Activated CD8-positive, alpha-beta memory T cell treated with anti-CD3 and anti-CD28 coated beads for 48 hours (primary cell): ENCODE measurements at places on chromosomes 7 and 10.

DNA sequence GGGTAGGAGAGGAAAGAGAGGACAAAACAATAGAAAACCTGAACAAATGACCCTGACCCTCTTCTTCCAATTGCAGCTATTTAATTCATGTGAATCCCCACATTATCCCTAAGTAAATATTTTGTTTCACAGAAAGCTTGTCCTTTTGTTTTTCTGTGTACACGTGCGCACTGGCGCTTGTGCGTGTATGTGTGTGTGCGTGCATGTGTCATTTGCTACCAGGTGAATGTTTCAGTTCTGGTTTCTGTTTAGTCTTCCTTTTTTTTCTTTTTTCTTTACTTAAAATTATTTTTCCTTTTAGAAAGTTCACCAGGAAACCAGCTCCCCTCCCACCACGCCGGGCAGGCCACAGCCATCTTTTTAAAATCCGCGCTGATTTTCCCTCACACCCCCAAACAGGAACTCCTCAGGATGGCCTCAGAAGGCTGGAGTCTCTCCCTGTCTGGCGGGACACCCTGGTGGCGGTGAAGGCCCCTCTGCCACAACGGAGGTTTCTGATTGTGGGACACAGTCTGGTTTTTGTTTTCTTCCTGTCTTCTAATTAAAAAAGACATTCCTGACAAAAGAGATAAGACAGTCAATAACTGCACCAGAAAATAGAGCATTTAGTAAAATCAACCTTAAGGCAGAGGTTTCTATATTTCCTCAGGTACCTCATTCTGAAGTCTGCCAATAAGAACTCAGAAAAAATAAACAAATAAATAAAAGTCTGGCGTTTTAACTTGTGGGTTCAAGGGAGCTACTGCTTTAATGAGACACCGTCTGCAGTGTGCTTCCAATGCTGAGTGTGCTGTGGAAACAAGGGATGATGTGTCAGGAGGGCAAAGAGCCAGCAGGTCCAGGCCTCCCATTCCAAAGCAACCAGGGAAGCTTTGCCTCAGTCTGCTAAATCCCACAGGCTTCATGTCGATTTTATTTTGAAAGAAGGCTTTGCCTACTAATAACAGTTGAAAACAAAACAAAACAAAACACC lies 17.4 kb downstream of the IRF5 start:
- DNase-seq = no peak

DNA sequence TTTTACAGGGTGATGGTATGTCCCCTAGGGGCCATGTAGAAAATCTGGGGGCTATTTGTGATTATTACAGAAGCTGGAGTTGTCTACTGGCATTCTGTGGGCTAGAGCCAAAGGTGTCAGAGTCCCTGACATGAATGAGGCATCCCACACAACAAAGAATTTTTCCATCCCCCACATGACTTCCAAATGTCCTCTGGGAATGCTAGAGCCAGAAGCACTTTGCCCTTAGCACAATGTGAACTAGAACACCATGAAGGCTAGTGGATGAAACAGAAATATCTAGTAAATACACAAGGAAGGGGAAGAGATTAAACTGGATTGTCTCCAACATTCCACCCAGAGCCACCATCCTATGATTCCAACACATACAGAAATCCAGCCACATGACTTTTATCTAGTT lies 46.9 kb downstream of the FAM13C start:
- DNase-seq = no peak

DNA sequence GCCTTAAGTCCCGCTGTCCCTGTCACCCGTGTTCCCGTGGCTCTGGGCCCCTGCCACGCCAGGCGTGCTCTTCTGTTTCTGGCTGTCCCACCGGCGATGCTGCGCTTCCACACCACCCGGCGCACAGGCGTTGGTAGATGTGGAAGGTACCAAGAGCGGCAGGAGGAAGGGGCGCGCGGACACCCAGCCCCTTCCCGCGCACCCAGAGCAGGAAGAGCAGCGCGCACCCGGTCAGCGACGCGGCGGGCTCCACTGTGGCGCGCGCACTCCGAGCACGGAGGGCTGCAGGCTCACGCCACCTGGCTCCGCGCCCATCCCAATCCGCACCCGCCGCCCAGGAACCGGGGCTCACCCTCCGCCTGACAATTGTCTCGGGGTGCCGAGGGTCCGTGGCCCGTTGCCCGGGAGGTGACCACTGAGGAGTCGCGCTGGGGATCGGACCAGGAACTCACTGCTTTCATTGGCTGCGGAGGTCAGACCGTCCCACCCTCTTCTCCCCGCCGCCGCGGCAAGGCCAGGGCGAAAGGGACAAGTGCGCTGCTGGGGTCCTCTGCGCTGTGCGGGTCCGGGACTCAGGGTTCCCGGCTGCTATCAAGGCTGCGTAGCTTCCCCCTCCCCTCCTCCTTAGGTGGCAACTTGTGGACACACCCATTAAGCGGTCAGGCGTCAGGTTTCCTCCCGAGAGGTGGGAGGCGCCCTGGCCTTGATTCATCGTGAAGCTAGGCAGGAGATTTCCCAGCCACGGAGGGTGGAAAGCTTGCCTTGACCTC lies 121.6 kb upstream of the ZNF92 start:
- DNase-seq = no peak

DNA sequence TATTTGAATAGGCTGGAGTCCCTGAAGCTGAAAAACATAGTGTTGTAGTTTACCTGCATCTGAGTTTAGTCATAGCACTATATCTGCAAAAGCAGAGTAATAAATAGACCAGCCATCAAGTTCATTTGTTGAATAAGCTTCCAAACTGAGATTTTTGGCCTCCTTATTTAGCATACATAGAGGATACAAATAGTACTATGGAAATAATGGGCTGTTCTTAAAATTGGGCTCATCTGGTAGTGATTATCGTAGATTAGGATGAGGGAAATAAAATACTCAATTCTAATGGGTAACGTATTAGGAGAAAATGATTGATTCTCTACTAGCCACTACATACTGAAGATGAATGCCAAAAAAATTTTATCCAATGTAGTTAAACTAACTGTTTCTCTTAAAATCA lies 41.4 kb upstream of the TMEM196 start:
- DNase-seq = no peak

GRCh38 chr10:20115894-20116293 lies 299.7 kb downstream of the PLXDC2 start:
- no peak for DNase-seq

GRCh38 chr7:101108330-101108857 lies 18.5 kb upstream of the SERPINE1 start:
- no peak for DNase-seq

DNA sequence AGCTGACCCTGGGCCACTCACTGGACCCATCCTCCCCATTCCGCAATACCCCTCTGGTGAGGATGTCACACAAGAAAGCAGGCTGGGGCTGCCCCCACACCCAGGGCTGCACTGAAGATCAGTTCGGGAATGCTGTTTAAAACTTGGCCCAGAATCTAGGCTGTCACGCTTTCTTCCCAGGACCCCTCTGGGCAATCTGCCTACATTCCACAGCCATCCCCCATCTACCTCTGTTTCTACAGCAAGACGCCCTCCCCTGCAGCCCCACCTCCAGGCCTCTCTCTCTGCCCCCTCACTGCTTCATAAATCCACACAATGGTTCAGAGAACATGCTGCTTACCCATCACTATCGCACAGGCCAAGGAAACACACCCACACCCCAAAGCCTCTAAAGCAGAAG lies 36.1 kb downstream of the XPNPEP1 start:
- DNase-seq = no peak

DNA sequence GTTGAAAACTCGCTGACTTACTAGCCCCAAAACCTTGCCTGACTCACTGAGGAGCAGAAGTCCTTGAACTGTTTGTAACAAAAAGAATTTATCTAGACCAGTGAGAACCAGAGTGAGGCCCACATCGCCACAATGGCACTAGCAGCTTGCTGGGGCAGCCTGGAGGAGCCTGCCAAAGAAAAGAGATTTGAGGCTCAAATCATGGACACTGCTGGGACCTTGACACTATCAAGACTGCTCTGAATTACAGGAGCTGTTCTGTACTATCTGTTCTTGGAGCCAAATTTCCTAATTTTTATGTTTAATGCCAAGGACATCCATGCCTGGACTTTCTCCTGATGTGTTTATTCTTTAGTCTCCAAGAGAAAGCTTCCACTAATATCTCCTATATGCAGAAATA lies 82.0 kb upstream of the JCAD start:
- no peak for DNase-seq

GRCh38 chr7:135756191-135756590 lies 7.6 kb upstream of the FAM180A start:
- no peak for DNase-seq

GRCh38 chr7:92075455-92076158 lies 58.7 kb downstream of the CYP51A1 start:
- DNase-seq = no peak

GRCh38 chr10:122121059-122121458 lies 132.1 kb downstream of the TACC2 start:
- no peak for DNase-seq

DNA sequence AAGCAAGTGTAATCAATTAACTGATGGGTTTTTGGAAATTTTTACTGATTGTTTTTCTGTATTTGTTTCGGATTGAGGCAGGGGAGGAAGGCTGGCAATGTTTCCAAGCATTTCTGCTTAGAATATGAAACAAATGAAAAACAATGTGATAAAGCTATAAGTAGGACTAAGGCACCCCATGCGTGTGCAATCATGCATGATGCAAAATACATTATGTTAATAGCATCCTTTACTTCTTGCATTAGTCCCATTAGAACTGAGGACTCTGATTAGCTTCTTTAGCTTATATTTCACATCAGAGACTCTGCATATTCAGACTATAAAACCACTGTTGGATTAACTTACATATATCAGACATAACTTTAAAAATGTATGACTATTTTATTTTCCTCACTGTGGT lies 48.7 kb upstream of the AGMO start:
- DNase-seq = no peak

GRCh38 chr7:36316319-36316718 lies 73.3 kb upstream of the ANLN start:
- no peak for DNase-seq

- no peak for DNase-seq
These were observed 241.5 kb upstream of the PITRM1 start for GRCh38 chr10:3413937-3414666.

DNA sequence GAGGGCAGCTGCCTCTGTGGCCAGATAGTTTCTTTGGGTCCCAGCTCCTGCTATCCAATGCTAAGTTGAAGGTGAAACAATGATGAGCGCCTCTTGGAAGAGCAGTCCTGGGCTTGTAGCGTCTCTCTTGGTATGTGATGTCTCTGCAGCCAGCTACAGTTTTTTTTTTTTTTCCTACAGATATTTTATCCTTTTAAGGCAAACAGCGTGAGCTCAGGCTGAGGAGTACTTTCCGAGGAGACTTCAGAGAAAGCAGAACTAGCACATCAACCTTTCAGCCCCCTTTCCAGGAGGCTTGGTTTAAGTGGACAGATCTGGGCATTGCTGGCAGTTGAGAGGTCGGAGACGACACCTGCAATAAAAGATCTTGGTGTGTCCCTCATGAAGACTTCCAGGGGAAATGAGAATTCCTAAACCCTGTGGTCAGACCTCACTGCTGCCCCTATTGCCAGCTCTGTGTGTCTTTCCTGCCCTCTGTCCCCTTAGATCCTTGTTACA lies 9.1 kb downstream of the PRKG1 start:
- DNase-seq = no peak

DNA sequence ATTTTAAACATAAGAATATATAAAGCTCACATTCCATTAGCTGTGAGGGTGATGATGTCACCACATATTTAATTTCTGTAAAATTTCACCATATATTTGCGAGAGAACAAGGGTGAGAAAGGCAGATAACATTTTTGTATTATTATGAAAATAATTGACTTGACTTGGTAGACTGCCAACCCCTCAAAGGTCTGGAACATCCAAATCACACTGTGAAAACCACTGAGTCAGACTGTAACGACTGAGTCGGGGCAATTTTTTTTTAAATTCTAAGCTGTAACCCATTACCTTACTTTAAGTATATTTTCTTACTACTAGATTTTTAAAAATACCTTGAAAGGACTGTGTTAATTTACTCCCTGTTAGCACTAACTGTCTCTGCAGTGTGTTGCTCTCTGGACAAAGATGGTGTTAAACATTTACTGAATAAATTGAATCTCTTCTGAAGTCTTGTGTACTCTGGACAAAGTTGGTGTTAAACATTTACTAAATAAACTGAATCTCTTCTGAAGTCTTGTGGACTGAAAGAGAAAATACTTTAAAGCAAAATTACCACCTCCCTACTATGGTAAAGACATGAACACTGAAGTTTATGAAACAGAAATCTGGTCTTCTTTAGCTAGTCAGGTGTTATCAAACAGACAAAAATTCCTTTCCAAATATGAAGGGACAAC lies 14.1 kb downstream of the PDZD8 start:
- no peak for DNase-seq

- no peak for DNase-seq
These were observed 225.3 kb downstream of the PTEN start for GRCh38 chr10:88088441-88089340.

DNA sequence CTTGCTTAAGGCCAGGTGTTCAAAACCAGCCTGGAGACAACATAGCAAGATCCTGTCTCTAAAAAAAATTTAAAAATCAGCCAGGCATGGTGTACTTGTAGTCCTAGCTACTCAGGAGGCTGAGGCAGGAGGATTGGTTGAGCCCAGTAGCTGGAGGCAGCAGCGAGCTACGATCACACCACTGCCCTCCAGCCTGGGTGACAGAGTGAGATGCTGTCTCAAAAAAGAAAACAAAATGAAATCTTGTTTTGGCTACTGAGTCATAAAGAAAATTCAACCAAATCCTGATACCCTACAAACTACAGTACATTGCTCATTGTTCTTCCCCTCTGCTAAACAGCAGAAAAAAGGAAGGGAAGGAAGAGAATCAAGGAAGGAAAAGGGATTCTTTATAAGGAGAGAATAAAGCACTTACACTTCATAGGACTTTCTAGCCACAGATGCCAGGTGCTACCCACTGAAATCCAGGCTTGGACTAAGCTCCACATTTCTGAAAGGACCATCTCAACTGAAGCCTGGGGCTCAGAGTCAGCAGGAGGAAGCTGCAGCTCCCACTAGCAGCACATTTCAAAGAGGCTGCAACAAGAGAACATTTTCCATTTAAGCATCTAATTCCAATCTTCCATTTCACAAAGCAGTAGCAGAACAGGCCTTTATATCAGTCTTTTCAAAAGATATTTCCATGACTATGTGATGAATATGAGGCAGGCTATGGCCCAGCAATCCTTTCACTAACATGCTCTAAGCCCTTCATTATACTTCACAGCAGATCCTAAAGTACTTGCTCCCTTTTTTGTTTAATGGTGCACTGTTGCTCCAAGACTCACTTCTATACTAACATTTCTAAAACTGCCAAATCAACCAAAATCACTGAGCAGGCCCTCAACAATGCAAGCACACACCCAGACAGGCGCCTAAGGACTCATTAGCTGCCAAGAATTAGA lies 13.5 kb downstream of the TNPO3 start:
- DNase-seq = no peak

GRCh38 chr7:26155531-26156375 lies 3.8 kb downstream of the NFE2L3 start:
- no peak for DNase-seq

- no peak for DNase-seq
These were observed 1.4 kb downstream of the FBXW4 start for GRCh38 chr10:101693651-101693977.

- DNase-seq = no peak
These were observed 122.2 kb downstream of the KLF6 start for GRCh38 chr10:3662775-3663174.
